ENCODE measurements at places on chromosomes 6 and 20. TPM values are rescaled to one million over a fixed set of nuclear protein-coding genes. Genes with fewer than 3 reads are reported as not detected.

GRM1 gene
- 6.7 TPM for total RNA-seq

SLC17A2 gene
- not detected for total RNA-seq

- DNase-seq = no peak
Observed at GRCh38 chr6:47400581-47400980, 77.0 kb upstream of the CD2AP start.

DNA sequence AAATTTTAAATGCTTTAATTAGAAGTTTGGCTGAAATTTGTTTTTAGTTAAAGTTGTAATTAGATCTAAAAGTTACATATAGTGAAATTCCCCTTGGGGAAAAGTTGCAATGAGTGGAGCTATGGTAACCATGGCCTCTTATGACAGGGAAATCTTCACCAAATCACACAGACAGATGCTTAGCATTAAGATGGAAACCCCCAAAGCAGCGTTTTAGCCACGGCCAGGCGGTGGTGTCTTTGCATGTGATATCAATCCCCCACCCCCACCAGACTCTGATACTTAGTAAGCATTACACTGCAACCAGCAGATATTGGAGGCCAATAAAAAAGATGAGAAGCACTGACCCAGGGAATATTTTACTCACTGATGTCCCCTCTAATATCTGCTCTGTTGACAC is 75.7 kb downstream of the REPS1 start:
- DNase-seq = no peak
